H4 (cell line): ENCODE measurements at places on chromosomes 2 and 18.
A peak's percentile ranks its signal among the peaks of the same experiment; 100 is the strongest.

DNA sequence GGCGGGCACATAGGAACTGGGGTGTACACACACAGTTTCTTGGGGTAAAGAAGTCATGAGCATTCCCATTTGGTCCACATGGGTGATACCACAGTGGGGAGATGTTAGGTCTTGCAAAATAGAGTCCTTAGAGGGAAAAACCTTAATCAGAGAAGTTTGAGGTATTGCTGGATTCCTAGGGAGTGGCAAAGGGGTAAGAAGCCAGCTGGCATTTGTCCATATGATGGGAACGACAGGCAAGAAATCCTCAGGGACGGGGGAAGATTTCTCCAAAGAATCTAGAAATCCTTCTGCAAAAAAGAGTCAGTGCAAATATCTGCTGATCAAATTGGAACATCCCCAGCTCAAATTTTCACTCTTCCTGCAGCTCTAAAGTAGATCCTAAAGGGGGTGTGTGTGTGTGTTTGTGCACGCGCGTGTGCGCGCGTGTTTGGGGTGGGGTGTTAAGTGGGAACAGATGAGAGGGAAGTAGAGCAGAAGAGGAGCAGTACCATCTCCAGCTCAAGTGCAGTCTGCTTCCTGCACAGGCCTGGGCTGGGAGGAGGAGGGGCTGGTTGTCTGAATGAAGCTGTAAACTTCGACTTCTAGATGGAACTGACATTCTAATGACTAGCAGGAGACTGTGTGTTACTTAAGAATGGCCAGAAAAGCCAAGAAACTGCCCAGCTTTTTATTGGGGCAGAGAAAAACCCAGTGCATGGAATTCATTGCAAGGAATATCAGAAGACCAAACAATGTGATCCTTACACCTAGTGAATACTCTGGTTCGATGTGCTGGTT, 168.0 kb downstream of the SPP2 start:
- DNase-seq: no peak

DNA sequence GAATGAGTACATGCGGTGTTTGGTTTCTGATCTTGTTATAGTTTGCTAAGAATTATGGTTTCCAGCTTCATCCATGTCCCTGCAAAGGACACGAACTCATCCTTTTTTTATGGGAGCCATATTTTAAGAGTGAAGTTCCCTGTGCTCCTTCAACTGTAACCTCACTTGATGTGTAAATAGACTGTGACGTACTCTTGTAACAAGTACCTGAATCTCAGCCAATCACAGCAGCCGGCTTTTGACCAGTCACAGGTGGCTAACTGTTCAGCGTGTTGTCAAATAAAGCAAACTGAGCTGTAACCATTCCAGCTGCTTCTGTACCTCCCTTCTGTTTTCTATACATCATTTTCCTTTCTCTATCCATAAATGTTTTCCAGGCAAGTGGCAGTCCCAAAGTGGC, 774.3 kb upstream of the HS6ST1 start:
- DNase-seq: no peak

DNA sequence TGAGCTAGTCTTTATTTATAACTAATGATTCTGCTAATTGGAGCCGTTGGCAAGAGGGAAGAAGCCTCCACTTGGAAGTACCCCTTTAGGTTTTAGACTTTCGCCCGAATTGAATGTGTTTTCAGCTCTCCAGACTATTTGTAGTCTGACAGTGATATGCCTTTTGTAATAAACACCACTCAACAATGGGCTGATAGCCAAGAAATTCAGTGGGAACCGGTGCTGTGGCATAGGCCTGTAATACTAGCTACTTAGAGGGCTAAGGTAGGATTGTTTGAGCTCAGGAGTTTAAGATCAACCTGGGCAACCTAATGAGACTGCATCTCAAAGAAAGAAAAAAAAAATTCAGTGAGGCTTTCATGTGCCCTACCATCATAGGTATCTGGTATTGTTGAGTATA, 13.6 kb upstream of the ZSCAN30 start:
- no peak for DNase-seq

DNA sequence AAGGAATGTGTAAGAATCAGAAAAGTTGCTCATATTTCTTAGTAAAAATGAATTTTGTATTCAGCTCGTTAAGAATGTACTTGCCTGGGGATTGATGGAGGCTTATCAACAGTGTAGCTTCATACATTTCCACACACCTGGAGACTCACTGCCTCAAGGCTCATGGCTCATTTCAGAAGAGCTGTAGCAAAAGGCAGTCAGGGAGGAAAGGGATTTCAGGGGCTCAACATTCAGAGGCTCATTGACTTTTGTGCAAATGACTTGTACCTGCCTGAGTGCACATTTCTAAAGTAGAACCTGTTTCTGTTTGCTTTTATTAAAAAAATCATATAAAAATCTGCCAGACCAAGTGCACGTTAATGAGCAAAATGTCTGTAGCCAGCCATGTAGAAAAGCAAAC, 304.4 kb downstream of the KCNS3 start:
- DNase-seq: no peak

DNA sequence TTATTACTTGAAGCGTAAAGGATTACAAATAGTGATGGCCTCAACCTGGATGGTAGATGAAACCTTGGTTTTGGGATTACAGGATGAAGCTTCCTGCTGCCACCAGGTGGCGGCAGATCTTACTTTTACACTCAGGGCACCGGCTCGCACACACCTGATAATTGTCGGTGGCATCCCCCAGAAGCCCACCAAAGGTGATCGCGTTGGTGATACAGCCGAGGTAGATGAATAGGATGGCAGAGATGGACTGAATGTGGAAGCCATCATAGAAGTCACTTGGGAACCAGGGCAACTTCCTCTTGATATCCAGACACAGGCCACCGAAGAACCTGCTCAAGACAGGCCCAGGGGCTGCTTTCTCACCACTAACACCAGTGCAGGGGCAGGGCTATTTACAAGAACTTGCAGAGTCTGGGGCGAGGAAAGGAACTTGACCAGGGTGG, 51.8 kb downstream of the MTHFD2 start:
- peak; percentile 34 for DNase-seq

GRCh38 chr18:79373736-79374135, 22.0 kb upstream of the NFATC1 start:
- no peak for DNase-seq

GRCh38 chr2:230862292-230862691, 2.5 kb upstream of the ITM2C start:
- DNase-seq: no peak

GRCh38 chr2:213119061-213119809, 32.2 kb downstream of the IKZF2 start:
- DNase-seq: no peak
